Stimulated activated CD4-positive, alpha-beta T cell treated with anti-CD3 and anti-CD28 coated beads, Interleukin-1b, Interleukin-23, amount 100 ng/mL, for 48 hours (primary cell): ENCODE measurements at places on chromosomes 4 and X.
A peak's percentile ranks its signal among the peaks of the same experiment; 100 is the strongest.

- DNase-seq = no peak
Measured at GRCh38 chrX:28039258-28039657, 58.0 kb upstream of the DCAF8L1 start.

DNA sequence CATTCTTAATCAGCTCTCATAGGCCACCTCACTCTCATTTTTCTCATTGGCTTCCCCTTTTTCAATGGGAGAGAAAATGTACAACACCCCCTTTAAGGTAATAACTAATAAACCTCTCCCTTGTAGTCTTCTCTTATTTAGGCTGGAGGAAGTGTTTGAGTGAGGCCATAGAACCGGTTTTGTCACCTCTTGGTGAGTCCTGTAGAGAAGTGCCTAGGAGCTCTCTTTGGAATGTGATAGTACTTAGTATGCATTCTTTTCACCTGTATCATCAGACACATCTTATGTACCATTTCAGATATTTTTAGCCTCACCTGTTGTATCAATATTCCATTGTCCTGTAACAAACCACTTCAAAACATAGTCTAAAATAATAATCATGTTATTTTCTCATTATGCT lies 3.5 kb upstream of the TAB3 start:
- no peak for DNase-seq

- no peak for DNase-seq
Measured at GRCh38 chr4:8088966-8089491, 69.6 kb downstream of the ABLIM2 start.

DNA sequence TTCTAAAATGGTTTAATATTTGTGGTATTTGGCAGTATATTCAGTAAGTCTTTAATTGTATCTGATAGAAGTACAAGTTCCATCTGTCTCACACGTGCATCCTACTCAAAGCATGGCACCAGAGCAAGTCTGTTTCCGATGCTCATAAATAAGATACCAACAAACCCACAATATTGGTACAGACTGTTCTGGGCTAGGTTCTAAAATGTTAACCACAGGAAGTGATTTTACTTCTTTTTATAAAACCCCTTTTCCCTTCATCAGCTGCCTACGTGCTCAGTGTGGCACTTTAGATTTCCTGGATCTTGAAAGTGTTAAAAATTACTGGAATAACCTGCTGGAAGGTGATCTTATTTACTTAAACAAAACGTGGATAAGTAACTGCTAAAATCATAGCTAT lies 165.1 kb downstream of the CFAP299 start:
- DNase-seq = no peak

DNA sequence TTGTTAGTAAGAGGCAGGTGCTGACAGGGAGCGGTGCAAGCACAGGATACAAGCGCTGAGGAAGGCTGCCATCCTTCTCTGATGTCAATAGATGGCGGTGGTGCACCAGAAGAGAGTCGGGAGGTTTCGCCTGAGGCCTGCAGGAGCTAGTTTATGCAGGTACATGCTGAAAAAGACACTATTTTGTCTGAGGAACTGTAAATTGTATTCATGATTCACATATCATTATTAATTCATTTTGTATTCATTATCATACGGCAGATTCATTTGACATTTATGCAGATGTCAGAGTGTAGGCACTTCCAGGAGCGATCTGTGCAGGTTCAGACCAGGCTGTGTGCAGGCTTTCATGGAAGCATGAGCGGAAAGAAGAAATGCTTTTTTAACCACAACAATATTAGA lies 824.0 kb downstream of the STIM2 start:
- DNase-seq = peak; percentile 19

- no peak for DNase-seq
Measured at GRCh38 chr4:105894660-105895582, at the start of gene NPNT. TSS of gene NPNT (plus strand) at chr4:105895471. CDS start at chr4:105895653, 182 bp downstream.

DNA sequence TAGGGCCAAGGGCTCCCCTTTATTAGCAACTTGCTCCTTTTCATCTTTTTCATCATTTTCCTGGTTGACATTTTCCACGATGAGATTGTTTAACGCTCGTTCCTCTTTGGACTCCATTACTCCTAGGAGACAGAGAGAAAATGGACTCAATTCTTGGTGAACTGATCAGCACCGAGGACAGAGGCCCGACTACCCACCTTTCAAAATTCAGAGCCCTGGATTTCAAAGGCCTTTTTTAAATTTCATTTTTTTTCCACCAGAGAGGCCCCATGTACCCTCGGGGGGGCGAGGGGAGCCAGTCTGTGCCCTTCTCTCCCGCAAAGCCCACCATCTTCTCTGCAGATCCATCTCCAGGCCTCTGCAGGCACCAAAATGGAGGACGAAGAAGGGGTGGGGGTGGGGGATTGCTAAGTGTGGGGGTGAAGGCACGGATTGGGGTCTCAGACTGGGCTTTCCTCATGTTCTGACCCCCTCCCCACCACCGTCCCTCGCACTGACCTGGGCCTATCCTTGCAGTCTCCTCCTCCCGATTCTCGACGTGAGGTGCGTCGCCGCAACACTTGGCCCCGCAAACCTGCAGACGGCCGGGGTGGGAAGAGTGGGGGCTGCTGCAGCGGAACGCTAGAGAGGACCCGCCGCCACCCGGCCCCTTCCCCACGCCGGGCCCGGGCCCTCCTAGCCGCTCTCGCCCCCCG lies 783 bp downstream of the BEX2 start:
- peak; percentile 1 for DNase-seq

GRCh38 chr4:151584101-151584500 lies 175.1 kb downstream of the FHIP1A start:
- no peak for DNase-seq

DNA sequence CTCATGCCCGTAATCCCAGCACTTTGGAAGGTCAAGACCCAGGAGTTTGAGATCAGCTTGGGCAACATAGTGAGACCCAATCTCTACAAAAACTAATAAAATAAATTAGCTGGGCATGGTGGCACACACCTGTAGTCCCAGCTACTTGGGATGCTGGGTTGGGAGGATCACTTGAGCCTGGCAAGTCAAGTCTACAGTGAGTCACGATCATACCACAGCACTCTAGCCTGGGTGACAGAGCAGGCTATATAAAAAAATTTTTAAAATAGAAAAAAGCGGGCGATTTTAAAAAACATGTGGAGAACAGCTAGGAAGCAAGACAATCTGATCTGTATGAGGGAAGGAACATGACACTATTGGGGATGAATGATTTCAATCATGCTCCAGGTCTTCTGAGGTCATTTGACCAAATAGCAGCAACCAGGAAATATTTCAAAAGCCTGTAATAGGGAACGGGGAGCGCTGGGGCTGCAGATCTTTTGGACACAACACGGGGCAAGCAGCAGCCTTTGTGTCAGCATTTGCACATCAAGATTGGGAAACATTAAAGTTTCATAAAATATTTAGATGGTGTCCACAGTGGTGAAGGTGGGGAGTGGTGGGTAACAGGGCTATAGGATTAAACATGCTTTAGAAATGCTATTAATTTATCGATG lies 48.3 kb upstream of the GUCY1A1 start:
- DNase-seq = no peak

GRCh38 chr4:3810111-3810680 lies 44.0 kb downstream of the ADRA2C start:
- no peak for DNase-seq

GRCh38 chrX:43876680-43877079 lies 5.6 kb downstream of the MAOB start:
- no peak for DNase-seq

DNA sequence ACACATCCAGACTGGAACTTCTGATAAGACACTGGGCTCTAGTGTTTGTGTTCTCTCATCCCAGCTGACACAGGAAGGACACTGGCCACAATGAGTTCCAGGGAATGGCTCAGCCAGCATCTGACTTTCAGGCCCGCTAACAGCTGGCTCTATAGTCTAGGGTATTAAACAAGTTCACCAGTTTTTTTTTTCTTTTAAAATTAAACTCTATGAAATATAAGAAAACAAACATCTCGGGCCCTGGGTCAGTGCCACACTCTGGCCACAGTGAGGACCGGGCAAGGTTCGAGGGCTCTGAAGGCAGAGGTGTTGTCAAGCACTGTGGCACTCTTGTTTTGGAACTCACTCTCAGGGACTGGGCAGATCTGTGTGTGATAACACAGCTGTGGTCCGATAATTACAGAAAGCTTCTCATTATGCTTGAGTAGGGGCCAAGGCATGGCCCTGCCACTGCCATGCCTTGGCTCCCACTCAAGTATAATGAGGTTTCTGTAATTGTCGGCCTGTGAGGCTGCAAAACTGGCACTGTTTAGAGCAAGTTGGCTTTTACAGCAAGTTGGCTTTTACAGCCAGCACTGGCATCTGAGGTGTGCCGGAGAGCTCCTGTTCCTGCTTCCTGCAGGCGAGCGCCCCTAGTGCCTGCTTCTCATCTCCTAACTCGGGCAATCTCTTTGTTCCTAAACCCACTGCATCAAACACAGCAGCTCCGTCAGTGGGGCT lies 62.8 kb downstream of the PPP1R2C start:
- peak; percentile 29 for DNase-seq

DNA sequence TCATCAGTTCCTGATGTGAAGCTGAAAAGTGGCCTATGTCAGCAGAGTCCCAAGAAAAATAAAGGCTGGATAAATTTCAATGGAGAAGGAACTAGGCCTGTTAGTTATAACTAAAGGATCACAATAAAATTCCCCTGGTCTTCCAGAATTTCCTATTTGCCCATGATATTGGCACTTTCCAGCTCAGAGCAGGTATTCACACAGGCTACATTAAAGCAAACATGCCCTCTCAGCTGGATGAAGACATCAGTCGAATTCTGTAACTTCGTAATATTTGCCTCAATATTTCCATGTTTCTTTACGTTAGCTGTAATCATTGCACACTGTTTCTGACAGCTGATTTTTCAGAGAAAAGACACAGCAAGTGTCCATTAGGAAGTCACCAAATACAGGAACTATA lies 9.5 kb downstream of the HPGD start:
- DNase-seq = no peak

DNA sequence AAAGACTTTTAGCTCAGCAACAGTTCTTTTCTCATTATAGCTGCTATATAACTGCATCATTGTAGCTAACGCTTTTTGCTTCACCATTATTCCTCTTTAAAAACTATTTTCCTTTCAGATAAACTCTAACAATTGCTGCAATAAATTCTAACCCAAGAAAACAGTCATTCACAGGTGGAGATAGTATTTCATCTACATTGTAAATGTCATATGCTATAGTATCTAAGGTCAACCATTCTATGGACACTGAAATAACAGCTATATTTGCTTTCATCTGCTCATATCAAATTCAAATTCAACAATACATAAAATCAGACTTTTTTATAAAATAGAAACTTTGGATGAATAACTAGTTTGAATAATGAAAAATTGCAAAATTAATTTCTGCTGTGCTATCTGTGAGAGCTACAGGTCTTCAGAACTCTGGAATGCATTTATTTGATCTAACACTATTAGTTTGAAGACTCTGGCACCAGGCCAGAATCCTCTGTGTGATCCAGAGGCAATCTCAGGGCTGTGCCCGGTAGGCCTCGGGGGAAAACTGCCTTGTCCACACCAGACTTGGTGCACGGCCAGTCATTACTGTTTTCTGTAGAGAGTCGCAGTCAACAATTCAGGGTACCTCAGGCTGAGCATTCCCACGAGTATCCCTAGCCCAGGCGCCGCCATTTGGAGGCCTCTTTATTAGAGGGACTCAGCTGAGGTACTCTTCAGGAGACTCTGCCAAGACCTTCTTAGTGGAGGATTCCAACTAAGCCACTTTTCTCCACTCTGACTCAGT lies 332.4 kb downstream of the SLC7A11 start:
- no peak for DNase-seq

GRCh38 chrX:9873952-9874351 lies 87.7 kb downstream of the SHROOM2 start:
- peak; percentile 45 for DNase-seq
